Fibroblast of skin of right quadriceps (primary cell): ENCODE measurements at places on chromosomes 7 and 10.

DNA sequence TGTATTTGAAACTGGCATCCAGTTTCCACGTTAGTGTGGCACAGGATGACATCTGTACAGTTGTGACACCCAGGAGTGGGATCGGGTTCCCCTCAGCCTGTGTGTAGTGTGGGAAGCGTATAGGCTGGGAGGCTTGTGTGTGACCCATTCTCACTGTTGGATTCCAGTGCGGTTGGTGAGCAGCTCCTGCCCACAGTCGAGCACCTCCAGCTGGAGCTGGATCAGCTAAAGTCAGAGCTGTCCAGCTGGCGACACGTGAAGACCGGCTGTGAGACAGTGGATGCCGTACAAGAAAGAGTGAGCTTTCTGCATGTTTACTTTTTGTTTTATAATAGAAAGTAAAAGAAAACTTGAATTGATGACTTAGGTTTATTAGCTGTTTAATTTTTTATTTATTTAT lies 18.7 kb upstream of the GET4 start:
- DNase-seq = no peak

GRCh38 chr7:1839701-1840100 lies 169.6 kb downstream of the ELFN1 start:
- DNase-seq = no peak

DNA sequence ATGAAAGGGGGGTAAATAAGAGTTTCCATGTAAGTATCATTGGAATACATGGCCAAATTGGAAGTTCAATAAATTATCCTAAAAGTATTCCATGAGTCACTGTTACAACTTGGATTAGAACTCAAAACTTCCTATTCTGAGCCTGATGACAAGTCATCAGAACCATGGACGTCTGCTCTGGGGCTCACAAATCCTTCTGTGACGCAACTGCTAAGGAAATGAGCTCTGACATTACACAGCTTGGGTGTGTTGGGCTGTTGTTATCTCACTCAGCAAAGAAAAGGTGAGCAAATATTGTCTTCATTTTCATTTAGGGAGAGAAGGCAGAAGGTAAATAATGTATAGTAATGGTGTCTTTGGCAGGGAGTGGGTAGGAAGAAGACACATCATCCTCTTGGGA lies 214.8 kb upstream of the ADO start:
- peak; percentile 35 for DNase-seq

DNA sequence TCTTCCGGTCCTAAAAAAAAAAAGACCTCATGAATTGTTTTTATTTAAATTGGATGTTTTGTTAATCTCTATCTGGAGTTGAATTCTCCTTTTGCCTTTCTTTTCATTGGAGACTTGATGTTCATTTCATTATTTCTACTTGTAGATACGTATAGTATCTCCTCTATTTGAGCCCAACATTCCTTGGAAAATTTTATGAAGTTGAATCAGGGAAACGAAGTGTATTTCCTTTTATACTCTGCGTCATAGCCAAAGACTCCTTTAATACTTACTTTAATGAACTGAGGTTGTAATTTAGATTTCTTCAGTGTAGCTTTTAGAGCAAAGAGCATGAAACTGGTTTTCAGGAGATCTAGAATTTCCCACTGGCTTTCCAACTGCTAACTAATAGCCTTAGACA lies 132.4 kb downstream of the KIAA1217 start:
- peak; percentile 53 for DNase-seq

DNA sequence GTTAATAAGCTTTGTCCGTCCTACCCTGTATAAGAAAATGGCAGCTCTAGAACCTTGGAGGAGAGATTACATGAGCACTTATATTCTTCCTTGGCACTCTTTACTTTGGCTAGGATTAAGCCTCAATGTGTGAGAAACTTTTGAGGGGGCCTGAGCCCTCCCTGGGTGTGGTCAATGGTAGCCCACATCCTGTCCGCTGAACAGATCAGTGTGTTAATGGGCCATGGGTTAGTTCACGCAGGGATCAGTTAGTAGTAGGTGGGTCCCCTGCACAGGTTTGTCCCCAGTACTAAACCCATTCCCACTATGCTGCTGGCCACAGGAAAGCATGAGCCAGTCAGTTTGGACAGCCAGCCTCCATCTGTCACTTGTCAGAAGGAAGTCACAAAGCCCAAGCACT lies 20.2 kb upstream of the IKZF1 start:
- DNase-seq = no peak

- peak; percentile 15 for DNase-seq
These were observed 993 bp downstream of the ZC3HAV1 start for GRCh38 chr7:139108266-139109187.

- peak; percentile 19 for DNase-seq
These were observed 17.7 kb downstream of the ABCA13 start for GRCh38 chr7:48188776-48189520.

DNA sequence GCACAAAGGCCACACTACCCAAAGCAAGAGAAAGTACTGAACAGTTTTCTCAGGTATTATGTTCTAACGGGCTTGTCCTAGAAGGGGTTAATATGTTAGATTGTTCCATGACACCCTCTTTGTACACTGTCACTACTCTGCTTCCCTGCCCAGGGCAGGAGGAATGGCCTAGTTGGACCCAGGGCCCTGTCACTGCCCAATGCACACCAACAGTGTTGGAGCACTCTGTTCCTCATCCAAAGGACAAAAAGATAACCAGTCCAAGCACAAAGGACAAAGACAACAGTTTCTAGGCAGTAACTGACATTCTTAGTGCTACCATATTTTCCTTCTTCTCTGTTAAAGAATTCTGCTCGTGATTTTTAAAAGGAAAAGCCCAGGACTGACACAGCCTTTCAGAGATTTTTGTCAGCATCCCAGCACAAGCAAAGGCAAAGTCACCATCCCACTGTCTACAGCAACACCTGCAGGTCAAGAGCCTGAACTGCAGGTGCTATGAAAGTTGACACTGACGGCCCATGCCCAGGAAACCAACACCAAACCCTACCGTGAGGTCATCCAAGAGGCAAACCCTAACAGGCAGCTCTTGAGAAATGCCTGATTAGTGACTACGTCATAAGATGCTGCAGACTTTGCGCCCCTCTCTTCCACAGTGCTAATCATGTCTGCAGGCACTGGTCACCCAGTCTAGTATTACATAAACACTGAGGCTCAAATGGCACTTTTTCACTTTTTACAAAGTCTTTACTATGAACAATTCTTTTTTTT lies 13.2 kb downstream of the NUDCD3 start:
- DNase-seq = peak; percentile 78

DNA sequence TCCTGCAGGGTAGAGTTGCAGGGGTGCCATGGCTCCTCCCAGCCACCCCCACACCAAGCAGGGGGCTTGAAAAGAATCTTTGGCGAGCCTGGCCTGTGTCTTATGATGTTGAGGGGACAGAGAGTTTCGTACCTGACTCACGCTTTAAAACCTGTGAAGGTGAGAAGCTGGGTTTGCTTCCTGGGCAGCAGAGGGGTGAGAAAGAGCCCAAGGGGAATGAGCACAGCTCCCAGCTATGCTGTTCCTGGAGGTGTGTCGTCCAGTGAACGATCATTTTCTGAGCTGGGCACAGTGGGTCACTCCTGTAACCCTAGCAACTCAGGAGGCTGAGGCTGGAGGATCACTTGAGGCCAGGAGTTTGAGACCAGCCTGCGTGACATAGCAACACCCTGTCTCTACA lies 13.5 kb upstream of the ADRB1 start:
- DNase-seq = no peak
